HFFc6 (cell line): ENCODE measurements at places on chromosomes 2 and 18.

DNA sequence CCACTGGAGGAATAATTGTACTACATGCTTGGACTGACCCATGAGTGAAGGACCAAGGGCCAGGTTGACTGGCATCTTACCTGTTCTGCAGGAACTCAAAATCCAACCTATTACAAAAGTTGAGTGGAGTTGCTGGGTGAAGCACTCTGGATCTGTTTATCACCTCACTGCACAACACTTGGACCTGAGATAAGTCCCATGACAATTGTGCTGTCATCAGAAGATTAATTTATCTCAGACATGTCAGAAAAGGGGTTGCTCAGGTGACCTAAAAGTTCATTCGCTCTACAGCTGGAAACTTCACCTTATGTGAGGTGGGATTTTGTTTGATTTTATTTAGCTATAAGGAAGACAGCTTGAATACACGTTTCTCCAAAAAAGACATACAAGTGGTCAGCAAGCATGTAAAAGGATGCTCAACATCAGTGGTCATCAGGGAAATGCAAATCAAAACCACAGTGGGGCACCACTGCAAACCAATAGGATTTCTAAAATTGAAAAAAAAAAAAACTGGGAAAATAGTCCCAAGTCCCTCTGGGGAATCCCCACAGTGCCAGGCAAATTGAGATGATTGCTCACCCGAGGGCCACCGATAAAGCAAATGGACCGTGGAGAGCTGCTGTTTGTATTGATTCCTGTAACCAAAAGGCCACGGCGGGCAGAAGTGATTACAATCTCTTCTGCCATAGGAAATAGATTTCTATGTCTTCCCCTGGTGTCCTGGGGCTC, 65.8 kb upstream of the SLC35F5 start:
- DNase-seq: peak; percentile 10

DNA sequence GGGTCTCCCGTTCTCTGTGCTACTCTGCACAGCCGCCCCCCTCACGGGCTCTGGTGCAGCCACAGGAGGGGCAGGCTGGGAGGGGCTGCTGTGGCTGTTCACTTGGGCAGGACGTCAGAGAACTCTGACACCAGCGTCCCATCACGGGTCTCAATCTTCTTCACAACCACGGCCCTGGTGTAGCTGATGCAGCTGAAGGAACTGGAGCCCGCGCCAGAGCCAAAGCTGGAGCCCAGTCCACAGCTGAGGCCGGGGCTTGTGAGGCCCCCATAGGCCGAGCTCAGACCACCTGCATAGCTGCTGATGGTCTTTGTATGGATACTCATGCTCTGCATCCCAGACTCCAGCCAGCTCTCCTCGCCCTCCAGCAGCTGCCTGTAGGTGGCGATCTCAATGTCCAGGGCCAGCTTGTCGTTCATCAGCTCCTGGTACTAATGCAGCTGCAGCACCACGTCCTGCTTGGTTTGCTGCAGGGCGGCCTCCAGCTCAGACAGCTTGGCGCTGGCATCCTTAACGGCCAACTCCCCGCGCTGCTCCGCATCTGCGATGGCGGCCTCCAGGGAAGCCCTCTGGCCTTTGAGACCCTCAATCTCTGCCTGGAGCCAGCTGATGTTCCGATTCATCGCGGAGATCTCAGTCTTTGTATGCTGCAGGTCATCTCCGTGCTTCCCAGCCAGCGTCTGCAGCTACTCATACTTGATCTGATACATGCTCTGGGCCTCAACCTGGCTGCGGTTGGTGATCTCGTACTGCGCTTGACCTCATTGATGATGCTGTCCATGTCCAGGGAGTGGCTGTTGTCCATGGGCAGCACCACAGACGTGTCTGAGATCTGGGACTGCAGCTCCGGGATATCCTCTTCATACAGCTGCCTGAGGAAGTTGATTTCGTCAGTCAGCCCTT, 7.4 kb upstream of the DUSP19 start:
- peak; percentile 33 for DNase-seq

GRCh38 chr18:25810736-25811135, 279.7 kb downstream of the SS18 start:
- no peak for DNase-seq

DNA sequence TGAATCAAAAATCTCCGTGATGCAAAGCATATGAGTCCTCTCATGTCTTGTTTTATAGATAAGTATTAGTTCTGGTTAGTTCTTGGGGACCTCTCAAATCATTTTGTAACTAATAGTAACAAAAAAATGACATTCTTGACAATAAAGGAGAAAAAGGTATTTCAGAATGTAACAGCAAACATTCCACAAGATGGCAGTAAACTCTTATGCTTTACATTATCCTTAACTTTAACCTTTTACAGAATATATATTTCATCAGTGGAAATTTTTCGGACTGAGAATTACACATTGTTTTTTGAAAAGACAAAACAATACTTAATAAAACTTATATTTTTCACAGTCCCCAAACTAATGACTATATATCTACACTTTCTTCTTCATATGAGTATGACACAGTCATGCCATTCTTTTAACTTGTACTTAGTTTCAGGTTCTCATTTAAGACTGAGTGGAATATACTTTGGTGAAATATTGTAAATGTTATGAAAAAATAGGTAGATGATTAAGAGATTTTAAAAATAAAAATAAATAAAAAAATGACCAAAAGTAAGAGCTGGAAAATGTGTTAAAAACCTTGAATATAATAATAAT, 142.9 kb upstream of the NXPH2 start:
- no peak for DNase-seq

DNA sequence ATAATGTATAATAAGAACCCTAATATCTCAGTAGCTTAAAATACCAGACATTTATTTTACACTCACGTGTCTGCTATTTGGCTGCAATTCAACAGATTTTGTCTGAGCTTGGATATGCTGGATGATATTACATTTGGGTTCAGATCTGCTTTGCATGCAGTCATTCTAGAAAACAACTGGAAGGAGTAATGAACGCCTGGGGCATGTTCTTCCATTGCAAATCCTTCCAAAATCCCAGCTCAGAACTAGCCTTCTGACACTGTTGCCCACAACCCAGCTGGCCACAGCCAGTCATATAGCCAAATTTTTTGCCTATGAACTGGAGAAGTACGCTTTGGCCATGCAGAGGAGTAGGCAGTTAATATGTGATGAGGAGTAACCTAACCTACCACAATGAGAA, 597.8 kb upstream of the VRK2 start:
- DNase-seq: no peak

DNA sequence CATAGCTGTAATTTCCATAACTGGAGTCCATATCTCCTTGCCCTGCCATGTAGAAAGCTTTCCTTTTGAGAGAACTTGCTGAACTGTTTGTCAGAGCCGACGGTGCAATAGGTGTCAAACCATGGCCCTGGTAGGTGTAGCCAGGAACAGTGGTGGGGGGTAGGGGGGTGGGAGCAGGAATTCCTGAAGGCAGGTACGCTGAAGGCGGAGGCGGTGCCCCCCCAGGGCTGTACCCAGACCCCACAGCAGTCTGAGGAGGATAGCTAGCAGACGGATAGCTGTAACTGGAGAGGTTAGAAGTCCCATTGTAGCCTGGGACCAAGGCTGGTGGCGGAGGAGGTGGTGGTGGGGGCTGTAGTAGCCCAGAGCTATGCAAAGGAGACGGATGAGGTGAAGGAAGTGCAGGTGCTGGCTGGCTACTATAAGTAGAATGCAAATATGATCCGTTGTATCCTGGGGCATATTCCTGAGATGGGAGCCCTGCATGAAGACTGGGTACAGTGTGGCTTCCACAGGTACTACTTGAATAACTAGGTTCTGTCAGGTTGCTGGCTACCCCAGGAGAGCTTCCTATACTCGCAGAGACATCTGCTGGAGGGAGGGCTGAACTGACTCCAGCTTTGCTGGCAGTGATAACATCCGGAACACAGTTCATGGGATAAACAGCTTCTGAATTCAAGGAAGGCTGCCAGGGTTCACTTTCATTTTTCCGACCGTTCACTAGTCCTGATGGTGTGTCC, 124.8 kb downstream of the FIGN start:
- DNase-seq: no peak

- no peak for DNase-seq
Measured at GRCh38 chr2:183292028-183292427, 167.8 kb downstream of the NUP35 start.

DNA sequence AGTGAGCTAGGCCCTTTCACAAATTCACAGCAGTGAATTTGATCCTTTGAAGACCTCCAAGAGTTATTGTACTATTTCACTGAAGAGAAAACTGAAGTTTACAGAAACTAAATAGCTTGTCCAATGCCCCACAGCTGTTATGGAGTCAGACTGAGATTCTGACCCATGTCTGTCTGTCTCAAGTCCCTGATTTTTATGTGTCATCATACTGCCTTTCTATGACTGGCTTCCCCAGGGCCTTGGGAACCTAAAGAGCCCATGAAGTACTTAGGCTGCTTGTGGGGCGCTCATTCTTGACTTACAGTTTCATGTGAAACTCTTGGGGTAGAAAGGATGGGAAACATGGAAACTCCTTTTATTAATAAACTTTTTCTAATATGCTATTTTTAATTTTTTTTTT, 107.7 kb downstream of the ATL2 start:
- no peak for DNase-seq

DNA sequence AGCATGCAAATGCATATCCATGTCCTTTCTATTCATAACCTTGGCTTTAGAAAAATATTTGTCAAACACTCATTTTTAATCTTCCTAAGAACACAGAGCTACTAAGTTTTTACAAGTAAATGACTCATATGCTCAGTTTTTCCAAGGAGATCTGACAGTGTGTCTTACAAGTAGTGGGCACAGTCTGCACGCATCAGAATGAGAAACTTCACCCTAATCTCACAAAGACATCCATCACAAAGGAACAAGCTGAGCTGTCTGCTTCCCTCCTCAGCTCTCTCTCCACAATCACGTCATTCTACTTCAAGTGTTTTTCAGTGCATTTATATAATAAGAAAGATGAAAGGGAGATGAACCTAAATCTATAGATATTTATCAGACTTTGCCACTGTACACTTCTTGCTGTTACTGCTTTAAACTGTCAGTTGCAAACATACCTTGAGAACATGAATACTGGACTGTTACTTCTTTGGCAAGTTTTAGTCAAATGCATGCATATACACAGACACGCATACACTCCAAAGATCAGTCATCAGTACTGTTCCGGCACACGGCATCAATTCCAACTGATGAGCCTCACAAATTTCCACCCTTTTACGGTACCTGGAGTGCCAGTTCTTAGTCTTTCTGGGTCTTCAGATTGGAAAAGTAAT, 75.7 kb downstream of the RBMS1 start:
- DNase-seq: peak; percentile 91

- DNase-seq: no peak
Measured at GRCh38 chr18:10928011-10928771, 221.2 kb downstream of the PIEZO2 start.

- DNase-seq: no peak
Measured at GRCh38 chr2:184646593-184646992, 48.3 kb downstream of the ZNF804A start.

DNA sequence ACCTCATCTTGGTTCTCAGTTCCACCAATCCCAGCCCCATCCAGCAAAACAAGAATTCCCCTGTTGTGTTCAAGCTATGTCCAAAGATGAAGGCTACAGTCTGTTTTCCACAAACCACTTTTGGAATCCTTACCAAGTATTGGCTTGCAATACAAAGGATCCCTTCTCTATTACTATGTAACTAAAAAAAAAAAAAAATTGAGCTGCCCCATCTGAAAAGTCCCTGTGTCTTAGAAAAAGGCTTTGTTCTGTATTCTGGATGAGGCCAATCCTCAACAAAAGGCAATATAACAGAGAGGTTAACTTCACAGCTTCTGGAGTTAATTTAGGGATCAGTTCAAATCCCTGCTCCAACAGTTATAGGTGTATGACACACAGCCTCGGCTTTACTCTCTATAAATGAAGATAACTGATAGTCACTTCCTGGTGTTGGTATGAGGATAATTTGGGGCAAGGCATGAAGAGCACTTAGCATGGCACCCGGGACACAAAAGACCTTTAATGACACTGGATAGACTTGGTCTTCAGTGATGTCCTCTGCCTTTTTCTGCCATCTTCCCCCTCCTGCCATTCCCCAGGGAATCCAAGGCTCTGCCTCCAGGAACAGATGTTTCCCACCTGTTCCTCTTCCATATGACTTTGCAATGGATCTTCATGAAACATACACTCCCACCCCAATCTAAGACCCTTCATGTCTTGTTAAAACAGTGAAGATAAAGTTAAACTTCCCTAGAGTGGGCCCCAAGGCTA, 61.2 kb upstream of the ATL2 start:
- no peak for DNase-seq

- no peak for DNase-seq
Measured at GRCh38 chr2:159959136-159959535, 103.3 kb downstream of the PLA2R1 start.
